ENCODE measurements at places on chromosomes 2 and 18. TPM values are rescaled to one million over a fixed set of nuclear protein-coding genes. Genes with fewer than 3 reads are reported as not detected.

CXCR4 gene
- 2.6 TPM for total RNA-seq

ST3GAL5 gene
- total RNA-seq, result 7.8 TPM

BOD1L2 gene
- not detected for total RNA-seq

NYAP2 gene
- under 0.01 TPM for total RNA-seq

ATOH8 gene
- total RNA-seq, result 5.3 TPM

GAL3ST2 gene
- 0.64 TPM for total RNA-seq

Measured in epithelial cell of alveolus of lung (primary cell).